ENCODE measurements at places on chromosomes 5 and 9.

DNA sequence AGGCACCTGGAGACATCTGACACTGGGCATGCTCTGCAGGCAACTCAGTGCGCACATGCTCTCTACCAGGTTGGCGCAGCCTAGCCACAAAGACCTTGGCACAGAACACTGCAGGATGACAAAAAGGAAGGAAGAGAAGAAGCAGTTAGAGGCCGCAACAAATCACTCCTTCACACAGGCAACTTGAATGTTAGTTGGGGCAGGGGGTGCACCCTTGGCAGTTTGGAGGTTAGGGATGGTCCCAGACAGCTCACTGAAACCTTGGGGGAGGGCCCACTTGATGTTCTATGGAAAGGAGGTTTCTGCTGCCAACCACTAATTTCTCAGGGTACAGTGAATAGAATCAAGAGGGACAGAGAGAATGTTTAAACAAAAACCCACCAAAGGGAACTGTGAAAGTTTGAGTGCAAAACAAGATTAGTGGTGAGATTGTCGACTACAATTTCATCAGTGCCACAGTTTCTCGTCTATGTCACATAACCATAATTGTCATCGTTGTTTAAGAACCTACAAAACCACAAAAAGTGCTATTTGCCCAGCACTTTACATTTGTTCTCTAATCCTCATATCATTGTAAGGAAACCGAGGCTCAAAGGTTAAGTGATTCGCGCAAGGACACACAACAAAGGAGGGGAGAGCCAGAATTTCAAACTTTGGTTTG, 48.7 kb downstream of the FBXW11 start:
- DNase-seq = no peak

DNA sequence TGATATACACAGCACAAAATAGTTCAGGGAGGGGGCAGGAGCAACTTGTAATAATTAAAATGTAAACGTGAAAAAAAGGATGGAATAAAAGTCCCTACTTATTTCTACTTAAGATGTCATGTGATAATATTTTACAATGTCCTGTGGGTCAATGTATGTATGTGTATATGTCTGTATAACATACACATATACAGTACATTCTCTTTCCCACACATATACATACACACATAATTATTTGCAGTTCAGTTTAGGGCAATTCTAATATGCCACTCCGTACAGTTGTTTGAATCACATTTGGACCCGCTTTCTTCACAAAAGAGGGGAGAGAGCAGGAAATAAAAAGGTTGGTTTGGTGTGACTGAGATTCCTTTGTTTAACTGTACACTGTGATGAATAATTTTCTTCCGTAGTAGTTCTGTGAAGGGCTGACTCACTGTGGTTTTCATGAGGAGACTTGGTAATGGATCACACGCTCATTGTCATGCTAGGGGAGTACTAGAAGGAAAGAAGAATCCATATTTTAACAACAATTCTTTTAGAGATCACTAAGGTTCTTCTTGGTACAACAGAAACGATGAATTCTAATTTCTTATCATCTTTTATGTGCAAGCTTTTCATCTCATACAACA, 26.2 kb upstream of the ACOT12 start:
- peak; percentile 52 for DNase-seq

- DNase-seq = no peak
Observed at GRCh38 chr5:154709368-154710305, 45.5 kb upstream of the LARP1 start.

- DNase-seq = no peak
Observed at GRCh38 chr5:171783051-171783450, 2.6 kb upstream of the SMIM23 start.

DNA sequence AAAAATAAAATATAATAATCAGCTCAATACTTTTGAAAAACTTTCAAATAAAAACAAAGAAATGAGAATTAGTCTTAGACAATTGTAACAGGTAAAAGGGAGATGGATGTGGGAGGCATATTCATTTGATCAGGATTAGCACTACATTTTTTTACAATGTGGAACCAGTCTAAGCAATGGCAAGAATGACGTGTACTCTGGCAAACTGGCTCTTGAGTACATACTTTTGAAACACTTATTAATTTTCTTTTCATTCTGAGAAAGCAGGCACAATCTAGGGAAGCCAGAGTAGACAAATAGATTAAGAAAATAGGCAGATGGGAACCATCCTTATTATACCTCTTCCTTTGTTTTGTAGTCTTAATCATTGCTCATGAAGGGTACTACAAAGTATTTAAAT, 79.7 kb downstream of the MEF2C start:
- DNase-seq = no peak

DNA sequence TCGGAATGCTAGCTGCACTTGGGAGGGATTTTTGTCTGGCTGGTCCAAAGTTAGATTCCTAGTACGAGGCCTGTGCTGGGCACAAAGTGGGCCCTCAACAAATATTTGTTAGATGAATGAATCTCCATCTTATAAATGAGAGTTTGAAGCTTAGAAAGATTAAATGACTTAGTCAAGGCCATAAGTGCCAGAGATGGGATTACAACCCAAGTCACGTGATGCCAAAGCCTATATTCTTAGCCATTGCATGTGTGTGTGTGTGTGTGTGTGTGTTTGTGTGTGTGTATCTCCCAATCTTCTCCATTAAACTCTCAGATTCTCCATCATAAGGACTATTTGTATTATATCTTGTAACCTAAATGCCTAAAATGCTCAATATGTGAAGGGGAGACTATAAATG, 130.8 kb upstream of the MAP1B start:
- no peak for DNase-seq

GRCh38 chr9:35293376-35293964, 131.7 kb downstream of the UNC13B start:
- no peak for DNase-seq

- peak; percentile 3 for DNase-seq
Observed at GRCh38 chr5:117590944-117591343, 1016.3 kb upstream of the SEMA6A start.

- no peak for DNase-seq
Observed at GRCh38 chr9:120928483-120929228, 2.1 kb upstream of the TRAF1 start.

- no peak for DNase-seq
Observed at GRCh38 chr9:113005777-113006176, 6.2 kb downstream of the ZNF883 start.

DNA sequence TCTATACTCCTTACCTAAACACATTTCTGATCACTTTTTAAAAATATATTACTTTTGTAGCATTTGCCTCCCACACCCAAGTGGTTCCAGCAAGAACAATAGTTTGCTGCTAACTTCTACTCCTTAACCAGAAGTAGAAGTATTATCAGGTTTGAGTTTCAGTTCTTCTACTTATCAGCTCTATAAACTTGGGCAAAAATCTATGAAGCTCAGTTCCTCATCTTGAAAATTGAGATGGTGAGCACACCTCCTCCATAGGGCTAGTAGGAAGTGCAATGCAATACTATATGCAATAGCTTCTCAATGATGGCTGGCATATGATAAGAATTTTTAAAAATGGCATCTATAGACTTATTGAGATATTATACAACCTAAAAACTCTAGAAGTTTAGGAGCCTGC, 283.7 kb downstream of the TLR4 start:
- DNase-seq = no peak

GRCh38 chr9:126860077-126860756, at the start of gene ZBTB34:
Gene ZBTB34, plus strand, starts transcription at chr9:126860639. Its CDS starts 18,761 bp downstream, at chr9:126879400.
- DNase-seq = no peak

DNA sequence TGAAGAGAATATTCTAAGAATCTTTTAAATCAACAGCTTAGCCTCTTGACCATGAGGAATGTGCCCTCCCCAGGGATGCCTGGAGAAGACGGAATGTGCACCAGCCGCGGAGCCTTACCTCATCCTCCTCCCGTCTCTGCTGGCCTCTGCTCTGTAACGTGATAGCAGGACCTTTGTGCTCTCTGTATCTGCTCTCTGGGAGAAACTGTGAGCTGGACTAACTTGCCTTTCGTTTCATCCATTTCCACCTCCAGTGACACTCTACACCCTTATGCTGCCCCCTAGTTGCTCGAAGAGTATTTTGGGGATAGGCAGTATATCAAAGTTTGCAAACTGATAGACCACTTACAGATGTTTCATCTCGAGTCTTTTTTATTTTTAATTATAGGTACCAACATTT, 141.4 kb downstream of the NPR3 start:
- DNase-seq = peak; percentile 70

DNA sequence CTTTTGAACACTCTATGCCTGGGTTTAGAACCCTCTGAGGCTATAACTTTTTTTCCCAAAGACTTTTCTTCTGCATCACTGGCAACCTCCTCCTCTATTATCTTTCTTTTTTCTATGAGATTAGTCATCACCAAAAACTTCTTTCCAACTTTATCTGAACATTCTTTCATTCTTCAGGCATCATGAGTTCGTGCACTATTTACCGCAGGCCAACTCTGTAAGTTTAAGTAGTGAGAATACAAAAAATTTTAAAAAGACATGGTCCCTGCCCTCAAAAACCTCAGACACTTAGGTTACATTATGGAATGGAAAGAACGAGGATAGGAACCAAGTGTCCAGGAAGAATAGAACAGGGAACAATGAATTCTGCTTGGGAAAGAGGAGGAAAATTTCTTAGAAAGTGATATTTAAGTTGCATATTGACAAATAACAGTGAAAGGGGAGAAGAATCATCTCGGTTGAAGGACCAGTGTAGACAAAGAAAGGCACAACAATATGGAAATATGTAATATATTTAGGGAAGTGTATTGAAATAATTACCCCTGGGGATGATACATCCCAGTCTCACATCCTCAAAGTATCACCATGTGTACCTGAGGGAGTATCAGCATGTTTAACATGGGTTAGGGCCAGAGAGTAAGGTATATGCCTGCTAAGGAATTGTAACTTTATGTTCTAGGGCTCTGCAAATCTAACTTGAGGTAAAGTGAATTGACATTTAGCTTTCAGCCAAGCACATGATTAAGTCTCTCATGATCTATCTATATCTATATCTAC, 196.5 kb upstream of the NREP start:
- DNase-seq = no peak

GRCh38 chr9:77779010-77779409, 130.9 kb upstream of the GNA14 start:
- no peak for DNase-seq

- no peak for DNase-seq
Observed at GRCh38 chr9:95008151-95008771, 281.8 kb downstream of the AOPEP start.

DNA sequence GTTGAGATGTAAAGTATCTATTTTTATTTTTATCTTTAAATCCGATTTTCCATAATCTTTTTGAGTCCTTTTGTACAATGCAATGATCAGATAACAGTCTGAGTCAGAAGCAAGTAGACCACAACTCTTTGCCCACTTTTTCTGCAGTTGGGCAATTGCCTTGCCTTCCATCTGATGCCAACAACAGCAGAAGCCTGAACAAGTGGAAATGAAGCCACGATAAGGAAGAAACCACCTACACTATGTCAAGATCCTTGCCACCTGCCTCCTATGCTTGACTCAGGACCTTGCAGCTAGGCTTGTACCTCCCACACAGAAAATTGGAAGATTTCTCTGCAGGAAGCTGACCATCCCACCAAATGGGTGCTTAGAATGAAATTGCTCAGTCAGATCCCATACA, 78.6 kb downstream of the ANXA1 start:
- no peak for DNase-seq

DNA sequence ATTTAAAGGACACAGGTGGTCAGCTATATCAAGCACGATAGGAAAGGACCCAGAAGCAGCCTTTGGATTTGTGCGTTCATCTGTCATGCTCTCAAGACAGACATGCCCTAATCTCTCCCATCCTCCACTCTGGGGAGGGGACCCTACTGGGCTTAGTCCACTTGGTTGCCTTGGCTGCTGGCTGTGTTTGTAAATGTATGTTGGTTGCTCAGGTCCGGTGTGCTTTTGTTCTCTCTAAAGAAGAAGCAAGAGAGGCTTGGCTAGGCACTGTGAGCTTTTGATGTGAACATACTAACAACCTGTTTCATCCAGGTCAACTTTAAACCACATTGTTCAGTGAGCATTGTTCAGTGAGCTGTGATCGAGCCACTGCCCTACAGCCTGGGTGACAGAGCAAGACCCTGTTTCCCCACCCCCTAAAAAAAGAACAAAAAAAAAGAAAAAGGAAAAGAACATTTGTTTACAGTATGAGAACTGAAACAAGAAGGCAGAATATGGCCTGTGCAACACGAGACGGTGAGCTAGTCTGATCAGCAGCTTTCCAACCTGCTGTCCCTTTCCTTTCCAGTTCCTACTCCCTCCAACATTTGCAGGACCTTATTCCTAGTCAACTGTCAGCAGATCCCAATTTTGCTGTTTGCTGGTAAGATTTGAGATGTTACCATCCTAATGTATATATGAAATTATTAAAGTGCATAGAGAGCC, 228.3 kb downstream of the ARHGAP26 start:
- no peak for DNase-seq

- no peak for DNase-seq
Observed at GRCh38 chr9:129487658-129488483, 133.0 kb downstream of the C9orf50 start.

DNA sequence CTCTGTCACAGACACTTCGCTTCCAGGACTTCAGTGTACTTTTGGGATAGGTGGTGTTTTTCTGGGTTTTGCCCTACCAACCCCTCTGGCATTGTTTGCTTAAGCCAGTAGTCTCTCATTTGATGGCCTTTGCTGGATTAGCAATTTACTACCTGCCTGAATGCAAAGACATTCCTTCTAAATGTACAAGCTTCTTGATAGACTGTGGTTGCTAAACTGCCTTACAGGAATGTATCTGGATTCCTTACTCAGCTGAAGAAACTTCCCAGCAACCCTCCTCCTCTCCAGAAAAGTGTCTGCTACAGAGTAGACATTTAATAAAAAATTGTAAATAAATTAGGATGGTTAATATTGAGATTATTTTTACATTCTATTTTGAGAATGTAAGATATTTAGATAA, 1916.7 kb downstream of the EFNA5 start:
- no peak for DNase-seq

DNA sequence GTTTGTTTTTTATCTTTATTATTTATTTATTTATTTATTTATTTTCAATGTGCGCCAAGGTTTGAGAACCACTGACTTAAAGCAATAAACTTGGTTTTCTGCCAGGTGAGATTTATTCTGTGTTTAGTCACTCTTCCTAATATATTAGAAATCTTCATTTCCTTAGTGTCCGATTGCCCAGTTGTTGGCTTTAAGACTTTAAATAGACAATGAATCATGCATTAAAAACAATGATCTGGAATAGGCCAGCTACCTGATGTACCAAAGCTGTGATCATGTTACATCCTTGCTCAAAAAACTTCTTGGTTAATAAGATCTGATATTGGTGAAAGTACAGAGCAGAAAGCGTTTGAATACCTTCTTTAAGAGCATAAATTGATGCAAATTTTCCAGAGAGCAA, 52.1 kb upstream of the ERBIN start:
- DNase-seq = peak; percentile 22

GRCh38 chr5:176723440-176723839, 76.2 kb downstream of the TSPAN17 start:
- no peak for DNase-seq

- DNase-seq = no peak
Observed at GRCh38 chr5:96745844-96746531, 61.8 kb downstream of the ERAP1 start.

DNA sequence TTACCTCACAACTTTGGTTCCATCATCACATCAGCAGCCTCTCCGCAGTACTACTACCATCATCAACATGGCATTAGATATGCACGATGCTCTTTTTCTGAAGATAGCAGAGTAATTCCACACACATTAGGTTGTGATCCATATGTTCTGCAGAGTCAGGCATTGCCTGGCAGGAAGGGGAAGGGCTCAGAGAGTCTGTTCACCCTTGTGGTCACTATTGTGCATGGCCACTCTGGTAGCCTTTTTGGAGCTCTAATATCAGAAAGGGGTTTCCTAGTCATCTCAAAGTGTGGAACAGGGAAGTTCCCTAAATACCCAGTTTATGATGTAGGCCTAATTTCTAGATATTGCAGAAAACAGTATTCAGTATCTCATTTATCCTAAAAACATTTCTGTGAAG, 373.6 kb downstream of the BNC2 start:
- no peak for DNase-seq
